ENCODE measurements at places on chromosomes 2 and 18.

GRCh38 chr18:21314724-21315123 lies 72.7 kb downstream of the GREB1L start:
- no peak for DNase-seq

GRCh38 chr2:41722668-41723369 lies 325.0 kb upstream of the PKDCC start:
- peak; percentile 21 for DNase-seq

GRCh38 chr2:127355407-127356008 lies 32.3 kb downstream of the MAP3K2 start:
- no peak for DNase-seq

- peak; percentile 86 for DNase-seq
Measured at GRCh38 chr2:55112229-55113031, 62.2 kb upstream of the RTN4 start.

GRCh38 chr18:74249181-74249968 lies 42.4 kb downstream of the CYB5A start:
- no peak for DNase-seq

GRCh38 chr2:39492095-39492590 lies 55.1 kb upstream of the MAP4K3 start:
- DNase-seq: no peak

GRCh38 chr2:70746094-70746974 lies 21.7 kb downstream of the ADD2 start:
- DNase-seq: no peak

DNA sequence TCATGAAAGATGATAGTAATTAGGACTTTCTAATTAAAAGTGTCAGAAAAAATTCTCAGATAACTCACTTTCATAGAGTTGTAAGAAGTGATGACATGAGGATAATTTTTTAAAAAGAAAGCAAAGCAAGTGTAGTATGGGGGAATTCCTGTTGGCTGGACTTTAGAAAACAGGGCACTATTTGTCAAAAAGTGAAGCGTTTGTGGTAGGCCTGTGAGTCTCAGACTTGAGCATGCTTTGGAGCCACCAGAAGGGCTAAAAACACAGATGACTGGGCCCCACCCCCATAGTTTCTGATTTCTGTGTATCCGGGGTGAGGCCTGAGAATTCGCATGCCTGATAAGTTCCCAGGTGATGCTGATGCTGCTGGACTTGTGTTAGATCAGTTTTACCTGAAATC lies 222.6 kb upstream of the LRRTM1 start:
- DNase-seq: no peak

DNA sequence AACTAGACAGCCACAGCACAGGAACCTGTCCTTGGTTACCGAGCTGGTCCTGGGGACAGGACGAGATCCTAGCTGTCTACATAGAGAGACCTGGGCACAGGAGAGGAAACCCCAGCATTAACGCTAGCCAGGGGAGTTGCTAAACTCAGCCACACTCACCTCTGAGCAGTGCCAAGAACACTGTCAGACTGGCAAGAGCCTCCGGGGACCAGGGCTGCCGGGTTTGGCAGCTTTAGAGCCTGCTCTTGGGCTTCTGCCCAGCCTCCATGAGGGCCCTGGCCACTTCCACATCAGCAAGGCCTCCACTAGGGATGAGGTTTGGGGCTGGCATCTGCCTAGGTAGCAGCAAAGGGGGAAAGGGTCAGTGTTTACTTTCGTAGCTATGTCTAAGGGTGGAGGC lies 6.7 kb downstream of the TMBIM1 start:
- DNase-seq: peak; percentile 75

- no peak for DNase-seq
Measured at GRCh38 chr2:179447839-179448447, 183.3 kb upstream of the SESTD1 start.

GRCh38 chr2:219680958-219681693 lies 53.7 kb downstream of the SLC4A3 start:
- no peak for DNase-seq

DNA sequence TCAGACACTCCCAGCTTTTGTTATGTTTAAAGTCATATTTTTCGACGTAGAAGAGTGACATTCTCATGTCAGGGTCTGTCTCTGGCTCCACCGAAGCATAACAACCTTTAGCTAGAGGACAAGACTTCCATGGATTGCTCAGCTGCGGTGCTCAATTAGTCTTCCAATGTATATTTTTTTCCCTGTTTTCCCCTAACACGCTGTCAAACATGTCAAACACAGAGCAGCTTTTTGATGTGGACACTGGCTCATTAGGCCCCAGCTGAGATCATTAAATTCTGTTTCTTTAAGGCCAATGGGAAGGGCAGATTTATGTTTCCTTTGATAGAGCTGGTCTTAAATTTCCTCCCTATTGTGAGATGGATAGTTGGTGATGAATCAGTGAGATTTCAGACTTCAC lies 525.4 kb downstream of the PIK3C3 start:
- DNase-seq: no peak

DNA sequence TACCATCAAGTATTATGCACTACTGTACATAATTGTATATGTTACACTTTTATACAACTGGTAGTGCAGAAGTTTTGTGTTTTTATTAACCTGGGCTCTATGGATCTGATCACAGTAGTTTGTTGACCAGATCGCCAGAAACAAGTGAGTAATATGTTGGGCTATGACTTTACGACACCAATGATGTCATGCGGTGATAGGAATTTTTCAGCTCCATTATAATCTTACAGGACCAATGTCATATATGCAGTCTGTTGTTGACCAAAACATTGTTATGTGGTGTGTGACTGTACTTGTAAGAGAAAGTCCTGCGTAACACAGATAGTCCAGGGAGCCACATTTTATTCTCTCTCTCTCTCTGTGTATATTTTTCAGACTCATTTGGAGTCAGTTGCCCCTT lies 4.5 kb upstream of the ACOXL start:
- no peak for DNase-seq

- no peak for DNase-seq
Measured at GRCh38 chr2:102083393-102083703, 59.2 kb upstream of the IL1R1 start.

GRCh38 chr18:67742954-67743353 lies 226.4 kb upstream of the DSEL start:
- no peak for DNase-seq

DNA sequence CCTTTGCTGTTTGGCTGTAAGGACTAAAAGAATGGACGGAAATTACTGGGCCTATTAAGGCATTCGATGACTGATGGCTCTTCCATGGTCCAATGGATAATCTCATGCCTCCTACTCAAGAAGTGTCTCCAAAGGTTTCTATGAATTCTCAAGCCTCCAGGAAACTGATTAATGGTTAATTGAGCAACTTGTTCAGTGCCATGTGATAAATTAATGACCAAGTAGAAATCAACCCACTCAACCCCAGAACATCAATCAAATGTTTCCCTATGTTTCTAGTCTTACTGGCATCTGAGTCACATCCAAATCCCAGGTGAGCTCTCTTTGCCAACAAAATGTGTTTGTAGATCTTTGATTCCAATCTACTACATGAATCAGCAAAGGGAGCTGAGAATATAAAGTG lies 103.6 kb downstream of the NXPH2 start:
- DNase-seq: no peak

DNA sequence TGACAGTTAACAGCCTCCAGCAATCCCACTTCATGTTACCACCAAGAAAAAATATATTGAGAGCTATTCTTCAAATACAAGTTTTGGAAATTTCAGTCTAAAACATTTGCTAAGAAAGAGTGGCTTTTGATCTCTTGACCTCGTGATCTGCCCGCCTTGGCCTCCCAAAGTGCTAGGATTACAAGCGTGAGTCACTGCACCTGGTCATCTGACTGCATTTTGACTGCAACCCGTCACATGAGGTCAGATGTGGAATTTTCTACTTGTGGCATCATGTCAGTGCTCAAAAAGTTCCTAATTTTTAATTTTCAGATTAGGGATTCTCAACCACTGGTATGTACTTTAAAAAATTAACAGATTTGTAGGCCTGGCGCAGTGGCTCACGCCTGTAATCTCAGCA lies 9.1 kb upstream of the CLK1 start:
- no peak for DNase-seq

DNA sequence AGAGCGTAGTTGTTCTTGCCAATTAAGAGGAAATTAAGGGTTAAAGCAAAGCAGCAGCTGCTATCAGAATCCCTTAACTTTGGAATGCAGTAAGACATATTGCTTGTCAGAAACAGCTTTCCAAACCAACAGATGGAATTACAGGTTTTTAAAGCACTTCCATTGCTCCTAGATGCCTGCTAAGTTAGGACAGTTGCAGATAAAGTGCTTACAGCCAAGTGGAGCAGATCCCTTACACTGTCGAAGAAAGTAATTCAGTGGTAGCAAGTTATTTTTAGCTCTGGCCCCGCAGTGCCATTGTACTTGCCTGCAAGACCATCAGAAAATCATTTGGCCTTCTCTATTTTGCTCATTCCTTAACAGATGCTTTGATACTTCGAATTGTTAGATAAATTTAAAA lies 5.4 kb downstream of the PDK1 start:
- DNase-seq: no peak

- DNase-seq: no peak
Measured at GRCh38 chr2:65554765-65555591, 122.6 kb upstream of the SPRED2 start.

- DNase-seq: no peak
Measured at GRCh38 chr2:101500180-101500579, 25.3 kb upstream of the RFX8 start.

GRCh38 chr2:98086491-98087446 lies at the start of gene VWA3B:
VWA3B (plus strand) TSS chr2:98087167; CDS start chr2:98093093, 5,926 bp downstream.
- DNase-seq: peak; percentile 70

GRCh38 chr18:3213300-3214059 lies 6.3 kb downstream of the MYOM1 start:
- no peak for DNase-seq

- no peak for DNase-seq
Measured at GRCh38 chr2:12714391-12715221, 2.1 kb upstream of the TRIB2 start.

DNA sequence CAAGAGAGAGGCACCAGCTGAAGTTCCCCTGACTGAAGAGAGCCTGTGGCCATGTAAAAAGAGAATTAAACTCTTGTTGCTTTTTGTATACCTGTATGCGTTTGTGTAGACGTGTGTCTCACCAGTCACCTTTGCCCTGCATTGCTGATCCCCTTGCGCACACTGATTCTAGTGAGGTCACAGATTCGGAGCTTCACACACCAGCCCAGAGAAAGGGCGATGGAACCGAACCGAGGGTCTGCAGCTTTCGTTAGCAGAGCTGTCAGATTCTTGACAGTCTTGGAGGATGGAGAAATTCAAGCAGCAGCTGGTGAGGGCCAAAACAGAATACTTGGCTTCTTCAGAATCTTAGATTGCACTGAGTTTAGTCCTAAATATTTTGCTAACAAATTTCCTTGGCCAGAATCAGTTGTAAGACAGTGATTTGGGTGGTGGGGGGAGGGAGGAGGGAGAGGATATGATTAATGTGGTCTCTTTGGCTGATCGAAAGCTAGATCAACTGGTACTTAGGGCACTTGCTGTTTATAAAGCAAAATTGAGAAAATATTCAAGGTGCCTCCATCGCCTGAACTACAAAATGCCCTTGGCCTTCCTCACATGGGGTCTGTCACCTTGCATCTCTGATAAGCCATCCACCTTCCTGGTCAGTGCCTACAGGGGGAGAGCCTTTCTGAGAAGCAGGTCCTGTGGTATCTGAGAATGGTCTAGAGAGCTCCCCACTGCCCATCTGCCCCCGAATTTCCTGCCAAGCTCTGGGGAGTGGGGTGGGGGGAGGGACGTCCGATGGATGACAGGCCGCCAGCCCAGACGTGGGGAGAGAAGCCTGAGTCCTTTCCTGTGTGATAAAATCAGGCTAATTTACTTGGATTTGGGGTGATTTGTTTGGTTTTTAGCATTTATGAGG lies 123.5 kb downstream of the CABLES1 start:
- DNase-seq: no peak

- DNase-seq: no peak
Measured at GRCh38 chr2:145059343-145059742, 539.4 kb upstream of the ZEB2 start.

DNA sequence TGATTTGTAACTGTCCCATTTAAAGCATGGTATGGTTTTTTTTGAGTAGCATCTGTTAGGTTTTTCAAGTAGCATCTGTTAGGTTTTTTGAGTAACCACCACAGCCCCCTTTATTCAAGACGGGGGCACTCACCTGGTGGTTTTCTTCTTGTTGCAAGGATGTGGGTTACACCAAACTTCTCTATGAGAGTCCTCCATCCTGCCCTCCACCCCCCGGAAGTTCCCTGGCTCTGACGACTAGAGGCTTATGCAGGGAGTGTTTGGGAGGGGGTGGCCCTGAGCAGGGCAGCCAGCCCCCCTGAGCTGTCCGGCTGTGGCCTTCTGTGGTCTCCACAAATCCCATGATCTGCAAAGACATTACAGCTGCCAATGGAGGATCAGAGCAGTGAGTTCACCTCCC lies 39.3 kb downstream of the MTCL1 start:
- no peak for DNase-seq

GRCh38 chr18:54416436-54416835 lies 58.7 kb downstream of the C18orf54 start:
- DNase-seq: no peak

- no peak for DNase-seq
Measured at GRCh38 chr2:23592898-23593751, 208.1 kb downstream of the KLHL29 start.

DNA sequence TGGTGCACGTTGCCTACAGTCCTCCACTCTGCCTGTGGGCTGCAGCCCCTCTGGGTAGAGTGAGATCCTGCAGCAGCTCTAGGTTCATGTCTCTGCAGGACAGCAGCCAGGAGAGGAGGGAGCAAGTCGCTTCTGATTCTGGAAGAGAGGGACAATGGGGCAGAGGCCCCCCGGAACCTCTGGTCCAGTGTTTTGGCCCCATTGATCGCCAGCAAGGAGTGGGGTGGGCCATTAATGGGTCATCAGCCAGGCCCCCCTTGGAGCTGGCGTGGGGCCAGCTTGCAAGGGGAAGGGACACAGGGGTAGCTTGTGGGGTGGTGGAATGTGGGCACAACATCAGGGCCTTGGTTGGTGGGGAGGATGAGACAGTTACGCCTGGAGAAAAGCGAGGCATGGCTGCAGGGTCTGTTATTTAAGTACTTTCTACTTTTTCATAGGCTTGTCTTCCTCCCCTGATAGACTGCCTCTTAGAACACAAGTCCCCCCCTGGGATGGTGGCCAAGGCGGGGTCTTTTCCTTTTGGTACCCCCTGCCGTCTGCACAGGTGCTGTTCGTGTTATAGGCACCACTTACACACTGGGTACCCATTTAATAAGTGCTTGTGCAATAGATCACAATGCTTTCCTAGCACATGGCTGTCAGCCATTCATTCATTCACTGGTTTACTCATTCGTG lies 44.6 kb downstream of the INHBB start:
- DNase-seq: no peak

All from left ventricle myocardium inferior (tissue), 1 donor.